NCI-H2029 treated with DMSO at 0.1 percent for 48 hours (cell line): ENCODE measurements at places on chromosomes 13 and 19.

DNA sequence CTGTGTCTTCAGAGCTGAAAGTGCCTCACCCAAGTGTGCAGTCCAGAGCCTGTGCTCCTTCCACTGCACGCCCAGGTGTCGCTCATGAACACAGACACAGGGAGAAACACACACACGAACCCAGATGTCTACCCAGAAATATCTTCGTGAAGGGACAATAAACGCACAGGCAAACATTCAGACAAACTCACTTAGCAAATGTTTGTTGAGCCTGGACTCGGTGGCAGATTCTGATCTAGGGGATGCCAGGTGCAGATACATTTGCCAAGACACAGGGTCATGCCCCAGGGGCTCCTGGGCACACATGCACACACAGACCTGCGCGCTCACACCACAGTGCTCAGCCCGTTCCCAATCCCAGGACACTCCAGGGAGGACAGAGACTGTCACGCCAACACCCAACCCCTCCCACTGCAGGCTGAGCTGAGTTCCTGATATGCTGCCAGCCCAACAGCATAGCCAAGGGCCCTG is 31.9 kb downstream of the SCGB2B2 start:
- peak; percentile 15 for DNase-seq

DNA sequence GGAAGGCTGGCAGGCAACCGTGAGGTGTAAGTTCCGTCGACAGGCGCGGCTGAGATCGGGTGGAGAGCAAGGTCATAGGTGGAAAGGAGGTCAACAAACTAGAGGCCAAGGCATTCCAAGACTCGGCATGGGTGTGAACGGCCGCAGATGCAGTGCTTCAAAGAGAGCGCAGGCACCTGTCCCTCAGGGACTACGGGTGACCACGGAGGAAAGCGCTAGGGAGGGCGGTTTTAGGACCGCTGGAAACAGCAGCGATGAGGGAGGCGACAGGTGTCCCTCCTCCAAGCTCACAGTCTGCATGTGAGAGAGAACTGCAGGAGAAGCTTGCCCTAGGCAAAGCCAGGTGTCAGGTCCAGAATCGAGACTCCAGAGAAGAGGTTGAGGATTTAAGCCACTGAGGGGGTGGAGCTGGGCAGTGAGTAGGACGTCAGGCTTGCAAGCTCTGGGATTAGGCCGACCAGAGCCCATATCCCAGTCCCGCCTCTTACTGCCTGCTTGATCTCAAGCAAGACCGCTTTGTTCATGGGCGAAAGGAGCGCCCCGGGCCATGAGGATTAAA is 1.6 kb upstream of the MLNR start:
- no peak for DNase-seq

GRCh38 chr19:35501684-35502083 is 11.4 kb upstream of the KRTDAP start:
- no peak for DNase-seq

DNA sequence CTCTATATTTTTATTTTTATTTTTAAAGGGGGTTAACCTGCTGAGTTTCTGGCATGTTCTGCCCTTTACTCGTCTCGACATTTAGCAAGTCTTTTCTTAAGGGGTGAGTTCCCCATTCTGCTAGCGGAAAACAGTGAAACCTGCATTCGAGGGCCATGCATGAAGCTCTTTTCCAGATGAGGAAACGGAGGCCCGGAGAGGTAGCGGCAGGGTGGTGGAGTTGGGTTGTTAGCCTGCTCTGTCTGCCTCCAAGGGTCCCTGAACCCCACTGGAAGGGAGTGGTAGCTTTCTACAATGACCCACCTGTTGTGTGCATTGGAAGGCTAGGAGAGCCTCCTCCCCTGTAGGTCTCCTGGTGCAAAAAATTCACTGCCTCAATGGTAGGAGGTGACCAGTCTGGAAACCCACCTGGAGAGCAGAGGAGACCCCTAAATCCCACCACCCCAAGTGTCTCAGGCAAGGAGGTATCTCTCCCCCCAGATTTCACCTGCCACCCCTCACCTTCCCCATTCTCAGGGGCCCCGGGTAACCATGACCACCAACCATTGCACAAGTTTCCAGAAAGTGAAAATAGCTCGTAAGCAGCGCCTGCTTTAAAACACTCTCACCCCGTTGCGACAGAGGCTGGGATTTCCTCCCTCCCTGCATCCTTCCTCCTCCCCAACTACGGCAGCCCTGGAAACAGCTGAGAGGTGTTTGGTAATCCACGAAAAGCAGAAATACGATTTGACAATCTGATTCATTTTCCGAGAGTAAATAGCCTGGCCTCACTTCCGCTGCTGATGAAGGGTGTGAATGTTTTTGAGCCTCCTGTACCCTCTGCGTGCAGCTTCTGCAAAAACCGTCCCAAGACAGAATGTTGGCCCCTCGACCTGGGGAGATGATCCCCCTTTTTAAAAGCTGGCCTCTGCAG is 3.5 kb downstream of the KLF2 start:
- DNase-seq = no peak

- DNase-seq = no peak
Observed at GRCh38 chr13:33369073-33369472, 83.5 kb upstream of the STARD13 start.

DNA sequence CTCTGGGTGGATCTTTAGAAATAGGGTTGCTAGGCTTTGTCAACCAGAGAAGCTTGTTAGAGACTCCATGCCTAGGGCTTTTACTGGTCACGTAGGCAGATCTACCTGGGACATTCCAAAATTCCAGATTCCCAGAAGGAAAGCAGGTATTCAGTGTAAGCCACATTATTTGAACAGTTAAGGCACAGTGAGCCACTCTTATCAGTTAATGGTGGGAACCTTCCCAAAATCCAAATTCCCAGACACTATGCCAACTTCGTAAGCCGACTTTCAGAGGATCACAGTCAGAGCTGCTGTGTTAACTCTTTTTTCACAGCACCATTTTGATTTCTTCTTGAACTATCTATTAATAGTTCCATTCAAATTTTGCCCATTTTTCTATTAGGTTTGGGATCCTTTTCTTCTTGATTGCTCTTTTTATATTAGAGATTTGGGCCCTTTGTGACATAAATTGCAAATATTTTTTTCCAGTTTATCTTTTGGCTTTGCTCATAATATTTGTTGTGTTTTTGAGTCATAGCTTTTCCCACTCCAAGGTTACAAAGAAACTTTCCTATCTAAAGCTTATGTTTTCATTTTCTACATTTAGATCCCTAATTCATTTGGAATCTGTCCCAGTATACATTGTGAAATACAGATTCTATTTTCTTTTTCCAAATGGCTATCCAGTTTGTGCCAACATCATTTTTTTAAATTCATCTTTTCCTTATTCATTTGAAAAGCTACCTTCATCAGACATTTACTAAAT is 77.3 kb downstream of the DHRS12 start:
- no peak for DNase-seq

- DNase-seq = no peak
Observed at GRCh38 chr19:48739404-48740163, 826 bp downstream of the RASIP1 start.

DNA sequence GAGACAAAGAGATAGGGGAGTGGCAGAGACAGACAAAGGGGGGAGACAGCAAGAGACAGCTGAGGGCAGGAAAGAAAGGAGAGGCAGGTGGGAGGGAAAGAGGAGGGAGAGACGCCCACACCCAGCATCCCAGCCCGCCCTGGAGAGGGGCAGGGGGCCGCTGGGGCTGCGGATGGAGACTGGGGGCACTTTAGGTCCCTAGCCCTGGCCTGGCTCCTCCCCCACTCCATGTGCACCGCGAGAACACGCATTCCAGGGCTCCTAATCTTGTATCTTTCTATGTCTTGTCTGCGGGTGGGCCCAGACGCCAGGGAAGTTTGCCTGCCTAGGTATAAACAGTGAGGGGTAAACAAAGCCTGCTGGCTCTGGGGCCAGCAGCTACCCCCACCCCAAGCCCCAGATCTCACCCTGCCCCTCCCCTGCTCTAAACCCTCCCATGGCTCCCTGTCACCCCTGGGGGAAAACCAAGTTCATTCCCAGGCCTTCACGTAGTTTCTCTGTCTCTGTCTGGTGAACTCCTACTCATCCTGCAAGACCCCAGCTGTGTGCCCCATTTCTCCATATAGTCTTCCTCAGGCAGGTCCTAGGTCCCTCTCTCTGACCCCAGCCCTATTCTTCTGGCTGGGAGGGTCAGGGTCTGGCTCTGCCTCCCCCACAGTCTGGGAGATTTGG is 5.7 kb downstream of the TLE5 start:
- DNase-seq = peak; percentile 53

- no peak for DNase-seq
Observed at GRCh38 chr19:31269425-31270127, 79.7 kb downstream of the TSHZ3 start.

DNA sequence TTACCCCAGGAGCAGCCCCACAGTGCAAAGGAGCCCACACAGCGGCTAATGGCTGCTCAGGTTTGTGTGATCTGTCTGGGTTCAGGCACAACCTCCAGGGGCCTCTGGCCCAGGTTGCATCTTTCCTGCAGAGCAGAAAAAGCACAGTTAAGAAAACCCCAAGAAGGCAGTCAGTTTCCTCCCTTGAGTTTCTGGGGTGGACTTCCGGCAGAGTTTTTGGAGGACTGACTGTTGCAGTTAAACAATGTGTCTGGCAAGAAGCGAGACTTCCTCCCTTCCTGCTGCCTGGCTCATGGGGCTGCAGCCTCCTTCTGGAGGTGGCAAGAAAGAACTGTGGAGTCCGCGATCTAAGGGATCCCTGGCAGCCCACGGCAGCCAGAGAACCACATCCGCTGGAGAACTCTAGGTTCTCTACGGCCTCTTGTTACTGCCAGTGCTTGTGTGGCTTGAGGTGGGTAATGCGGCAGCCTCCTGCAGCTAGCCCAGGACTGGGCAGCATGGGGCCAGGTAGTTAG is 114.4 kb downstream of the ZDHHC20 start:
- no peak for DNase-seq

- peak; percentile 52 for DNase-seq
Observed at GRCh38 chr19:18379803-18380747, 5.9 kb upstream of the GDF15 start.

- DNase-seq = no peak
Observed at GRCh38 chr19:6475321-6476108, 6.1 kb downstream of the DENND1C start.

GRCh38 chr19:38692458-38693379 is 45.3 kb downstream of the ACTN4 start:
- DNase-seq = no peak

GRCh38 chr19:40933025-40933424 is 51.0 kb upstream of the CYP2A7 start:
- DNase-seq = no peak

- DNase-seq = no peak
Observed at GRCh38 chr13:38850868-38851626, 139.6 kb downstream of the STOML3 start.

GRCh38 chr13:21683034-21683733 is 12.3 kb downstream of the FGF9 start:
- DNase-seq = no peak

DNA sequence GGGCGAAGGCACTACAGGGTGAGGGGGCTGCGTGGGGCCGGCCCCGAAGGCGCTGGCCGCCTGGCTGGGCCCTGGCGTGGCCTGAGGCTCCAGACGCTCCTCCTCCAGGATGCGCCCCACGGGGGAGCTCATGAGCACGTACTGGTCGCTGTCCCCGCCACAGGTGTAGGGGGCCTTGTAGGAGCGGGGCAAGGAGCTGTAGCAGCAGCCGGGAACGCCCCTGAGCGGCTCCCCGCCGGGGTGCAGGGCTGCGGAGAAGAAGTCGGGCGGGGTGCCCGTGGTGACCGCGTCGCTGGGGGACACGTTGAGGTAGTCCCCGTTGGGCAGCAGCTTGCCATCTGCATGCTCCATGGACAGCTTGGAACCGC is 3.0 kb downstream of the IRS2 start:
- no peak for DNase-seq

DNA sequence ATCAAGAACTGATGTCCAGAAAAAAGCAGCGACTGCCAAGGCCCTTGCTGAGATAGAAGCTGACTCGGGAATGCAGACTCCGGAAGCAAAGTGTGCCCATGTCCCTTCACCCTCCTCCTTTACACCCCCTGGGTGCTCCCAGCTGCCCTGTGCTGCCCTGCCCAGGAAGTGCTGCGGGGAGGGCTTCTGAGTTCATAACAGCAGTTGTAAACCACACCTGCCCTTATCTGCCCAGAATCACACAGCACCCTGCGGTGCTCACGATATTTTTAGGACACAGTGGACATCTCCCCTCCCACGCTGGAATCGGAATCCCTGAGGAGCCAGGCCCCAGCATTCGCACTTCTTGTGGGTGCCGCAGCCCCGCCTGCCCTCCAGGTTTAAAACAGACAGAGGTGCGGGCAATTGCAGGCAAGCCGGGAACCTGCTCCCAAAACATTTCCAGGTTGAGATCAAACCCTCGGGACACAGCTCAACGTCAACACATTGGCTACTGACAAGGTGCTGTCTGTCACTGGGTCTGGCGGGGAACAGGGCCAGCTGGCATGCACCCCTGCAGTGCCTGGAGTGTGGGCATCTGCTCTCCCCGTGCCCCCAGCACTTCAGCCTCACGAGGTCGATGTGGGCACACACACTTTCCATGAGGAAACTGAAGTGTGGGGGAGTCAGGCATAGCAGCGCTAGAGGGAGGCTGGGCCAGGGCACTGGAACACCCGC is 36.8 kb downstream of the RAB20 start:
- DNase-seq = peak; percentile 85

- no peak for DNase-seq
Observed at GRCh38 chr13:82698941-82699340, 1183.3 kb downstream of the SLITRK1 start.

DNA sequence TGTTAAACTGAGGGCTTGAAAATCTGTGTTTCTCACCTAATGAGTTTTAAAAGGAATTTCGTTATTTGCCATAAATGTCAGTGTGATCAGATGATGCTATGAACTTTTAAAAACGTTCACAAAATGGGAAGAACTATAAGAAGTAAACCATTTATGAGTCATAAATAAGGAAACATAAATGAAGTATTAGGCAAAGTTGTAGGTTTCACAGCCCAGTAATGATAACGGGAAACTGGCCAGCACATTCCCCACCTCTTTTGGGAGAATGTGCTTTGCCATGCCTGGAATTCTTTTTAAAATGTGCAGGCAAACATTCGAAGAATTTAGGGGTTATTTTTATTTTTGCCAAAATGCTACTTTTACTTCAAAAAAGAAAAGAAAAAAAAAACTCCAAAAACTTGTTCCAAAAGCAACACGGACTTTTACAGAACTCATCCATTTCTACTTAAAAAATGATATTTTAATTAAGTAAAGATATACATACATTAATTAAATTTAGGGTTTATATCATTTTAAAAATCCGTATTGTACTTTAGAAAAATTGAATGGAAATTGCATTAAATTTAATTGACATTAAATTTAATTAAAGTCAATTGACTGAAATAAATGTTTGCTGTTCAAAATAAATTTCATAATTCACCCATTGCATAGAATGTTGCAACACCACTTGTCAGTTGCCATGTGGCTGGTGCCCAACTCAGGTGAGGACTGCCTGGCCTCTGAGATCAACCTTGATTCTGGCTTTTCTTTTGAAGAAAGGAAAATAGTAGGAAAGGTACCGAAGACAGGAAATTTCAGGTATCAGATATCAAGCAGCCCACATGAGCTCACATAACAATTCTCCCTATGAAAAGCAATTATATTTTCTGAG is 1198.5 kb downstream of the EFNB2 start:
- no peak for DNase-seq
